Putamen (tissue), 1 donor: ENCODE measurements at places on chromosomes 12 and 14.

DNA sequence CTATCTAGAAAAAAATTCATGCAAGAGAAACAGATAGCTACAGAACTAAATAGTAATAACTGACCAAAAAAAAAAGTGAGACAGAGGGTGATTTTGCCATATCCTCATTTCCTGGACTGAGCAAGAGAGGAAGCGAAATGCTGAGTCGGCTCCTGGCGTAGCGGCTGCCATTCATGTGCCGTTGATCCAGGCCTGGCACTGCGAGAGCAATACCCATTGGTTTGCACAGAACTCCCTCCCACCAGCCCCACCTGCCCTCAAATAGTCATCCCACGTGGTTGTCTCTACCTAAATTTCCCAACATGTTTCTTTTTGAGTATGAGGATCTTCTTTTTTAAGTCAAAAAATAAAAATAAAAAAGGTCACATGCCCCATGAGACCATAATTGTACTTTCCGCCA is 9.4 kb upstream of the WNT5B start:
- no peak for DNase-seq

DNA sequence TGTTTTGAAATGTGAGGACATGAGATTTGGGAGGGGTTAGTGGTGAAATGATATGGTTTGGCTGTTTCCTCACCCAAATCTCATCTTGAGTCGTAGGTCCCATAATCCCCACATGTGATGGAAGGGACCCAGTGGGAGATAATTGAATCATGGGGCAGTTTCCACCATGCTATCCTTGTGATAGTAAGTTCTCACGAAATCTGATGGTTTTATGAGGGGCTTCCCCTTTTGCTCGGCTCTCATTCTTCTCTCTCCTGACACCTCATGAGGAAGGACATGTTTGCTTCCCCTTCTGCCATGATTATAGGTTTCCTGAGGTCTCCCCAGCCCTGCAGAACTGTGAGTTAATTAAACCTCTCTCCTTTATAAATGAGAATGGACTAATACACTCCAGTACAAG is 18.0 kb downstream of the GALNT6 start:
- no peak for DNase-seq

GRCh38 chr12:91685917-91686316 is 459.7 kb downstream of the BTG1 start:
- DNase-seq: no peak

DNA sequence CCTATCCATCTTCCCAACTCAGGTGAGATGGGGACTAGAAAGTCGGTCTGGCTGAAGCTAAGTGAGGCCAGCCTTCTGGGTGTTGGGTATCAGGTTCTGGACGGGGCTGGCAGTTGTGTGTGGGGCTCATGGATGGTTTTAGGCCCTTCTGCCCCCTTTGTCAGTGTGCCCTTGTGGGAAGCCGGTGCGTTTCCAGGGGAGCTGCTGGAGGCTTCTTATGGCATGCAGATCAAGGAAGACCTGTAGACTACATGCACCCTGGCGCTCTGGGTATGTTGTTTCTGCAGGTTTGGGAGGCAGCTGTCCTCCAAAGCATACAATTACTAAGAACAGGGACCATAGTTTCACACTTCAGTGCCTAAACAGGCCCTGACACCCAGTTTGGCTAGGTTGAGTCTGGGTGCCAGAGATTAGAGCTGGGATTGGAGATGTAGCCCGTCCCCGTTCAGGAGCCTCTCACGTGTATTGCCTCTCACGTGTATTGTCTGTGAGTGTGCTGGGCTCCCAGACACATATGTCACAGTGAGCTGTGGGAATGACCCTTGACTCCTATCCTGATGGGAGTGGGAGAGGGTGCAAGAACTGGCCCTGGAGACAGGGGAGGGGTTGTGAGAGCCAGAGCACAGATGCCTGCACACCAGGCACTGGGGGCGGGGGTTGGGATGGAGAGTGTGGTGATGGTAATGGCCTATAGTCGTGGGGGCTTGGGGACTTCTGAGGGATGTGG is 84.4 kb downstream of the SLC25A47 start:
- no peak for DNase-seq

- no peak for DNase-seq
These were observed 101.6 kb downstream of the PELI2 start for GRCh38 chr14:56219666-56220413.

DNA sequence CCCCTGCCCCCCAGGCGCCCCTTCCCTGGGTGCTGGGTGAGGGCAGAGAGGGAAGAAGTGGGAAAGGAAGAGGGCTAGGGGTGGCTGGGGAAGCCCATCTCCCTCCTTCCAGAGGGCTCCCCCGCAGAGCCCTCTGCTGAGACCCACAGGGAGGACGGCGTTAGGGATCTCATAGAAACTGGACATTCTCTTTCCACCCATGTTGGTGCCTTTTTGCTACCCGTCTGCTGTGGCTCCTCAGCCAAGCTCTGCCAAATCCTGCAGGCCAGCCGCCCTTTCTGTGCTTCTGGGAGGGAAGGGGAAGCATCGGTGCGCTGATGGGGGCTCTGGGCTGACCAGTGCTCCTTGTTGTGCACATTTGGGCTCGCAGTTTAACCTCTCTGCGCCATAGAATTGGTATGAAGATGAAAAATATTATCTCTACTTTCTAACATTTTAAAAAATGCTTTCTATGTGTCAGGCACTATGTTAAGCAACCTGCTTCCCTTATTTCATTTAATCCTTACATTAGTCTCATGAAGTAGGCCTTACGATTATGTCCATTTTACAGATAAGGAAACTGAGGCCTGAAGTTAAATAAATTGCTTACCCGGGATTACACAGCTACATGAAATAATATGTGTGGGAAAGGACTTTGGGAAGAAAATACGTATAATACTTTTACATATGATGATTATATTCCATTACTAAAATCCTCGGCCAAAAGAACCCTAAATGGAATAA is 981 bp downstream of the SLC48A1 start:
- no peak for DNase-seq

GRCh38 chr12:108357834-108358579 is 18.9 kb upstream of the CMKLR1 start:
- no peak for DNase-seq

DNA sequence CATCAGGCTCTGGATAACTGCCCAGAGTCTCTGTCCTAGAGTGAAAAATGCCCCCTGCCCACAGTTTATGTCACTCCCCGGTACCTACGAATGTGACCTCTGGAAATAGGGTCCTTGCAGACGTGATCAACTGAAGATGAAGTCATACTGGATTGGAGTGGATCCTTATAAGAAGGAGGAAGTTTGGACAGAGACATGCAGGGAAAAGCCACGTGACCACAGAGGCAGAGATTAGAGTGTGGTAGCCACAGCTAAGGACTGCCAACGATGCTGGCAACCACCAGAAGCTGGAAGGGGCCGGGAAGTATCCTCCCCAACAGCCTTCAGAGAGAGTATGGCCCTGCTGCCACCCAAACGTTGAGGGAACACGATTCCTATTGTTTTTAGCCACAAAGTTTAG is 101.2 kb upstream of the NCOR2 start:
- no peak for DNase-seq

- peak; percentile 33 for DNase-seq
These were observed 157.5 kb downstream of the NRXN3 start for GRCh38 chr14:78327426-78328221.
